ENCODE measurements at places on chromosomes 1 and 21.

- peak; percentile 39 for DNase-seq
These were observed 268.0 kb downstream of the TGFB2 start for GRCh38 chr1:218613105-218613504.

DNA sequence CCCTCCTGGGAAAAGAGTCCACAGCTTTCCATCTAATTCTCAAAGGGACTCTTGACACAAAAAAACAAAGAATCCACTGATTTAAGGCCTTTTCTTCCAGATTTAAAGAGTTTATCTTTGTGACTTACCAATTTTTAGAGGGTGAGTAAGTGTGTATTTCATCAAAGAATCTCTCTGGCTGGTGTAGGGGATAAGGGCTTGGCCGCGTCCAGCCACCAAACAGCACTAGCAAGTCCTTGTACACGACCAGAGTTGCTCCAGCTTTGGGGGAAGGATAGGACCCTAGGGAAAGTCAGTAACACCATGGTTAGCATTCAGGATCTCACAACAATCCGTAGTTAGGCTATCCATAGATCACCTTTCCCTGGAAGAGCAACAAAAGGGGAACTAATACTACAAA is 19.5 kb upstream of the CPLANE2 start:
- DNase-seq, result no peak

DNA sequence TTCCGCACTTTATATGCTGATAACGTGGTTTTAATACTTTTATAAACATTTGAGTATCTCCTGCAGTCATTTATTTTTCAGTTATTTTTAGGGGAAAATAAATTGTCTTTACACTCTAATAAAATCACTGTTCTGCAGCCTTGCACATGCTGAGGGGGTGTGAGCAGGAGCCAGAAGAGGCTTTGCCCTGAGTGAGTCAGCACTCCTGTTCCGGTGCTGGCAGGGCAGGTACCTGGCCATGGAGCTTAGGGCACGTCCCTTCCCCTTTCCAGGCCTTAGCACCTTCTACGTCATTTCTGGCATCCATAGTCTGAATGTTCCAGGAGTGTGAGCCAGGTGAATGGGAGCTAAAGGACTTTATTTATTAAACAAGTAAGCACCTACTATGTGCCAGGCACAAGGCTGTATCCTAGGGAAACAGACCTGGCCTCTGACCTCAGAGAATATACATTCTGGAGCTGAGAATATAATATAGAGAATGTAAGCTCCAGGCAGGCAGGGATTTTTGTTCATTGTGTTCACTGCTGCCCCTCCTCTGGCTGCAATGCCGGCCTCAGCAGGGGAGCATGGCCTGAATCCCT is 402.9 kb downstream of the PTPRU start:
- no peak for DNase-seq

DNA sequence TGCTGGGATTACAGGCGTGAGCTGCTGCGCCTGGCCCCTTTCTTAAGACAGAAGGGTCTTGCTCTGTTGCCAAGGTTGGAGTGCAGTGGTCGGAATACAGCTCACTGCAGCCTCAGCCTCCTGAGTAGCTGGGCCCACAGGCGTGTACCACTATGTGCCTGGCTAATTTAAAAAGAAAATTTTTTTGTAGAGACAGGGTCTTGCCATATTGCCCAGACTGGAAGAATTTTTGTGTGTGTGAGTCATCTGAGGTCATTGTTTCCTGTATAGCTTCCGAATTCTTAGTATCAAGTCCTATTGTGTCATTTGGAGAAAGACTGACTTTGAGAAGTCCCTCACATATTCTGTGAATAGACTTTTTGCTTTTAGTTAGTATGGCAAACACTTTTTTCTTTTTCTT is 4.7 kb downstream of the SZRD1 start:
- DNase-seq, result no peak

Data from NCI-H1417 (cell line).